GM23248 (cell line): ENCODE measurements at places on chromosomes 1 and 21.
A peak's percentile ranks its signal among the peaks of the same experiment; 100 is the strongest.

DNA sequence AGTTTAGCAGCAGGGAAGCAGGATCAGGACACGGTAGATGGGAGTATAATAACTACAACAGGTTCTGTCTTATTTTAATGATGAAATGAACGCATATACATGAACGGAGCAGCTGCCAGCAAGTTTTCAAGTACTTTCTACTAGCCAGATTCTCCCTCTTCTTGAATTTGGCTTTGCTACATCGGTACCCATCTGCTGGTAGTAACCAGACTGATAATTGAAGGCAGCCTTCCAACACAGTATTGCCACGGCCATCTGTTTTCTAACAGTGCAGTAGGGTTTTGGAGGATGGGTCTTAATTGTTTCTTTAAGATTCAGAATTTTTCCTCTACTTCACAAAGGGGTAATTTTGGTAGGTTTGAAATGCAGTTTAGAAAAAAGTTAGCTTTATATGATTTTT, 33.4 kb downstream of the CENPF start:
- no peak for DNase-seq

DNA sequence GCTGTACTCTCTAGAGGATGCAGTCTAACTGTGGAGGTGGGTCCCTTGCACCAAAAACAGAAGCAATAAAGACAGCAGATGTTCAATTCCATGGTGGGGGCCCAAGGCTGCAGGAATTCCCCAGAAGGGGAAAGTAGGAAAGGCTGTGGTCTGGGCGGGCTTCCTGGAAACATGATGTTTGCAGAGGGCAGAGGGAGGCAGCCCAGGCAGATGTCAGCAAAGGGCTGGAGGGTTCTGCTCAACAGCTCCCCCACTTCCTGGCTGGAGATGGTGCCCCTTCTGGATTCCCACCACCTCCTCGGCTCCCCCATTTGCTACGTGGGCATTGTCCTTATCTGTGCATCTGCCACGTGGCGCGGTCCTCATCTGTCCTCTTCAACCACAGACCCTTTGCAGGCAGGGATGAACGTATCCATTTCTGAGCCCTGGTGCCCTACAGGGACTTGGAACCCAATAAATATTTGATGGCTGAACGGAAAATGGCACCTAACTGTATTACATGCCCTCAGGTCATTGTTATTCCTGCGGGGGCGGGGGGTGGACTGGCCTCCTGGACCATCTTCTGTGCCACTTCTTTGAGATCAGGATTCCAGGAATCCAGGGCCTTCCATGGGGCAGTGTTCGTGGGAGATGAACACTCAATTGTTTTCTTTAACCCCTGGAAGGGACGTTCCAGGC, 8.4 kb upstream of the GUCA2B start:
- DNase-seq = no peak

DNA sequence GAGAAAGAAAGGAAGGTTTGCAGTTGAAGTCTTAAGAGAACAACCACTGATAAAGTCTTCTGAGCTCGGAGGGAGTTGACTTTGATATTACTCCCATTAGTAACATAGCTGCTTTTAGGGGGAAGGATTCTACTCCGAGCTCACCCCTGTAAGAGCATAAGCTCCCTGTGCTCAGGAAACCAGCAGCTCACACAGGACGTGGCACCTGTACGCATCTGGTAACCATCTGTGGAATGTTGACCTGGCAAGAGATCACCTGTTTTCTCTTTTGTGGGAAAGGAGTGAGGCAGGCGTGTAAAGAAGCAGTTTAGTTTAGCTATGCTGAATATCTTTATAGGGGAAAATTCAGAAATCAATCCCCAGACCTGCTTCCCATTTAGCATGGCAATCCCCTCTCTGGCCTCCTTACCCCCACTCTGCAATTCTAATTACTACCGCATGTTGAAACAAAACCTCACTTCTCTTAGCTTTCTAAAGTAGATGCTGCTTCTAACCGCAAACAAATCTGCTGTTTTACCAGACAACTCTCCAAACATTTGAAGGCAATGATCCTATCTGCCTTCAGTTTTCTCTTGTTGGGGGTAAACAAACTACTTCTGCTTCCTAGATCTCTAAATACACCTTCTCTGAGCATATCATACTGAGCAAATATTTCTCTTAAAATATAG, 121.8 kb upstream of the KCNK1 start:
- DNase-seq = no peak

DNA sequence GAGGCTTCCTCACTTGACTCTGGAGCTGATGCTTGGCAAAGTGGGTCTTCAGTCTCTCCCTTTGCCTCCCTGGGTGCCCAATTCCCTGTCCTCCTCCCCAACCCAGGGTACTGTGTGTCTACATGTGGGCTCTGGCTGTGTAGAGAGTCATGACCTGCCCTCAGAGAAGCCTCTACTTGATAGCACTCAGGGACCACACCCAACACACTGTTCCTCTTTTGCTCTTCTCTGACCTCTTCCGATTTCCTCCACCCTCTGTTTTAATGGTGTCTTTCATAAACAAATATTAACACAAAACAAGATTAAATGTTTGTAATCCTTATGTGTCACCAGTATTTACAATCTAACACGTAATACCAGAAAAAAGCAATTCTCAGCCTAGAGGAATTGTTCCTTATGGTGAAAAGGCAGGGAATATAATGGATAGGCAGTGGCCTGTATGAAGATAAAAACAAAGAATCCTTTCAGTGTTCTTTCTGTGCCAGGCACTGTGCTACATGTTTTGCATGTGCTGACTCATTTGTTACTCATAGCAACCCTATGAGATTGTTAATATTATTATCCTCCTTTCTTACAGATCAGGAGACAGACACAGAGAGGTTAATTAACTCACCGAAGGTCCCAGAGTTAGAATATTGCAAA, 58.2 kb downstream of the HSD3B1 start:
- no peak for DNase-seq

DNA sequence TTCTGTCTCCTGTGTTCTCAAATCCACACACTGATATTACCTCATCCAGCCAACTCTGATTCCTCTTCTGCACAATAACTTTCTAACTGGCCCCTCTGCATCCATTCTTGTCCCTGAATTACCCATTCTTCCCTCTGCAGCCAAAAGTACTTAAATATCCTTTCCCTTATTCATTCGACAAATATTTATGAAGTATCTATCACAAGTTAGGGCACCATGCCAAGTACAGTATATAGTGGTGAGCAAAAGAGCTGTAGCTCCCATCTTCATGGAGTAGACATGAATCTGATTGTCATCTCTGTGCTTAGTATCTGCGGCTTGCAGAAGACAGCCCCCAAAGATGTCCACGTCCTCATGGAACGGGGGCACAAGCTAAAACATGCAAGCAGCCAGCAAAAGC, 316.8 kb downstream of the SETD4 start:
- DNase-seq = peak; percentile 35

DNA sequence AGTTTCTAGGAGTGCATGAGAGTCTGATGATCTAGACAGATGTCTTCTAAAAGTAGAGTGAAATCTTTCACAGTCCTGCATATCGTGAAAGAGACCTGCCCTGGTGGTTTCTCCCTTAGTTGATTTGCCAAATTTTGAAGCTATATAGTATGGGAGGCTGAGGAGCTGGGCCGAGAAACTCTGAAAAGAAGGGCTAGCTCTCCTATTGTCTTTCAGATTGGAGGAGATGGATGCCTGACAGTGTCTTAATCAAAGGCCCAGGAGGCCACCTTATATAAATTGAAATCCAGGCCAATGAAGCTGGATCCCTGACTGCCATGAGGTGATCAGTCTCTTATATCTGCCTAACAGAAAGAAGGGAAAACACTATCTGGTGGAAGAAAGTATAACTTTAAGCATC, 18.4 kb upstream of the CD84 start:
- no peak for DNase-seq

GRCh38 chr21:35280231-35280630, 231.1 kb upstream of the RUNX1 start:
- DNase-seq = no peak

GRCh38 chr21:42360317-42360716, 6.0 kb downstream of the TFF1 start:
- no peak for DNase-seq
